Sigmoid colon (tissue), 7 donors: ENCODE measurements at places on chromosomes 13 and 19. TPM values are rescaled to one million over a fixed set of nuclear protein-coding genes. Genes with fewer than 3 reads are reported as not detected.

The ZNF763 gene
- total RNA-seq: 3.9 TPM

- no peaks in the 10 kb centered on the region for H3K36me3 ChIP-seq
- peaks cover 37% of the 10 kb centered on the region for H3K4me1 ChIP-seq
- H3K27ac ChIP-seq: peak within 1 kb of the TSS; percentile 92
- DNase-seq: peak; percentile 90
- peak within 1 kb of the TSS; percentile 80 for H3K4me3 ChIP-seq
- H3K27me3 ChIP-seq: no peaks in the 10 kb centered on the region
These were observed at the start of gene ENOX1 for GRCh38 chr13:43786766-43787517. Gene ENOX1 (minus strand): TSS chr13:43786972.

The CAPS gene
- 11.1 TPM for total RNA-seq

DNA sequence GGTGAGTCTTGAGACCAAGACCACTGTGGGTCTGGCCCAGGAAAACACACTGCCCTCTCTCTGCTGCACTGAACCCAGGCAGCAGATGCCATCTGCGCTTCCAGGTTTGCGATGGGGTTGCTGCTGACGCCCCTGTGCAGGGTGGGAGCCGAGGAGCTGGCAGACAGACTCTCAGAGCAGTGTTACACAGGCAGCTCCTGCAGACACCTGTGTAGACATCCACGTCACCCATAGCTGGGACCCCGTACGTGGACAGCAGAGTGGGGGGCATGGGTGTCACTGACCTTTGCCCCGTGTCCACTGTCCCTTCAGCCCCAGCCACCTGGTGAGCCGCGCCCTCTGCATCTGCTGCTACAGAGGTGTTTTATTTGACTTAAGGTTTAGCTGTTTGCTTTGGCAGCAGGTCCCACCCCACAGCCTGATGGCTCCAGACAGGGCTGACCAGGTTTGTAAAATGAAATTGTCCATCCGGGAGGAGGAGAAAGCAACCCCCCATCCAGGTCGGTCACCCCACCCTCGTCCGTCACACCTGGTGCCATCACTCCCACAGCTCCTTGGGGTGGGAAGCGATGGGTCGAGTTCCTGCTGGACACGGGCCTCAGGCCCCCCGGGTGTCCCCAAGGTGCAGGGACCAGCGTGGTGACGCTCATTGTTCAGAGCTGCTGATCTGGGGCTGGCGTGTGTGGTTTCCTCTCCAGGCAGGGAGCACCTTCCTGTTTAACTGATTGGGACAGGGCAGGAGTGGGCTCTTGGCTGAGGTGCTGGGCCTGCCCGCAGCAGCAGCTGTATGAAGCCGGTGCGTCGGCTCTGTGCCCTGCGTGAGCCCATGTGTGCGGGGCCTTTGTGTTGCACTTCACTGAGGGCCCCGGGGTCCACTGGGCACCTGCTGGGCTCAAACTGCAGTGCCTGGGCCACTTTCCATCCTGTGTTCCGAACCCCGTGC is 28.4 kb downstream of the MCF2L start:
- H3K36me3 ChIP-seq: no peaks in the 10 kb centered on the region
- peaks cover 9% of the 10 kb centered on the region for H3K4me1 ChIP-seq
- no peak for DNase-seq
- H3K4me3 ChIP-seq: no peak overlapping the region
- no peak overlapping the region for H3K27ac ChIP-seq

- H3K27me3 ChIP-seq: no peaks in the 10 kb centered on the region
- DNase-seq: no peak
- no peaks in the 10 kb centered on the region for H3K36me3 ChIP-seq
These were observed 47.5 kb downstream of the DCT start for GRCh38 chr13:94431987-94432386.

GRCh38 chr19:44142059-44142433 is 692 bp downstream of the ZNF234 start:
- peak overlapping the region; percentile 86 for H3K27ac ChIP-seq
- H3K36me3 ChIP-seq: peaks cover 17% of the 10 kb centered on the region
- peak overlapping the region; percentile 90 for H3K4me3 ChIP-seq
- no peak for DNase-seq
- no peaks in the 10 kb centered on the region for H3K27me3 ChIP-seq

The FCER2 gene
- 2.5 TPM for total RNA-seq

The C19orf81 gene
- total RNA-seq: not detected

DNA sequence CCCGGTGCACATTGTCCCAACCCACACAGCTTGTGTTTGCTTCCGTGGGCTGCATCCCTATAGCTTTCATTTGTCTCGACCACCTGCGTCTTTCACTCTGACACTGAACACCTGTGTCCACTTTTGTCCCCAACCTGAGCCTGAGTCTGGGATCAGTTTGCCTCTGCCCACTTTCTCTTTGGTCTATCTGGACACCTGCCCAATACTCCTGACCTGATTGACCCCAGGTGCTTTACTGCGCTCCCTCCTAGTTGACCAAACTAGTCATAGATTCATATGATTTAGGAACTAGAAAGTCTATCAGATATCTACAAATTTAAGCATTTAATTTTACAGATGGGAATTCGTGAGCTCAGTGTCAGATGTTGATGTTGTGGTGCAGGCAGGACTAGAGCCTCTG is 209.9 kb downstream of the DCT start:
- no peak overlapping the region for H3K4me3 ChIP-seq
- no peak overlapping the region for H3K27ac ChIP-seq
- no peaks in the 10 kb centered on the region for H3K27me3 ChIP-seq
- no peak for DNase-seq
- no peaks in the 10 kb centered on the region for H3K36me3 ChIP-seq
- no peaks in the 10 kb centered on the region for H3K4me1 ChIP-seq

The PNMA8A gene
- 8.4 TPM for total RNA-seq

The KIR2DL3 gene
- not detected for total RNA-seq

The TBXA2R gene
- 0.82 TPM for total RNA-seq

- H3K4me1 ChIP-seq: no peaks in the 10 kb centered on the region
- peaks cover 23% of the 10 kb centered on the region for H3K36me3 ChIP-seq
- H3K4me3 ChIP-seq: no peak overlapping the region
- DNase-seq: no peak
- H3K27me3 ChIP-seq: no peaks in the 10 kb centered on the region
These were observed 19.3 kb downstream of the ZNF583 start for GRCh38 chr19:56423276-56423984.

- peak; percentile 66 for DNase-seq
- H3K27ac ChIP-seq: no peak overlapping the region
- H3K4me1 ChIP-seq: peaks cover 51% of the 10 kb centered on the region
- no peaks in the 10 kb centered on the region for H3K36me3 ChIP-seq
- peaks cover 100% of the 10 kb centered on the region for H3K27me3 ChIP-seq
These were observed 2.7 kb downstream of the VSTM2B start for GRCh38 chr19:29528350-29528945.

The TEX101 gene
- not detected for total RNA-seq

The GGACT gene
- total RNA-seq: 2.2 TPM

DNA sequence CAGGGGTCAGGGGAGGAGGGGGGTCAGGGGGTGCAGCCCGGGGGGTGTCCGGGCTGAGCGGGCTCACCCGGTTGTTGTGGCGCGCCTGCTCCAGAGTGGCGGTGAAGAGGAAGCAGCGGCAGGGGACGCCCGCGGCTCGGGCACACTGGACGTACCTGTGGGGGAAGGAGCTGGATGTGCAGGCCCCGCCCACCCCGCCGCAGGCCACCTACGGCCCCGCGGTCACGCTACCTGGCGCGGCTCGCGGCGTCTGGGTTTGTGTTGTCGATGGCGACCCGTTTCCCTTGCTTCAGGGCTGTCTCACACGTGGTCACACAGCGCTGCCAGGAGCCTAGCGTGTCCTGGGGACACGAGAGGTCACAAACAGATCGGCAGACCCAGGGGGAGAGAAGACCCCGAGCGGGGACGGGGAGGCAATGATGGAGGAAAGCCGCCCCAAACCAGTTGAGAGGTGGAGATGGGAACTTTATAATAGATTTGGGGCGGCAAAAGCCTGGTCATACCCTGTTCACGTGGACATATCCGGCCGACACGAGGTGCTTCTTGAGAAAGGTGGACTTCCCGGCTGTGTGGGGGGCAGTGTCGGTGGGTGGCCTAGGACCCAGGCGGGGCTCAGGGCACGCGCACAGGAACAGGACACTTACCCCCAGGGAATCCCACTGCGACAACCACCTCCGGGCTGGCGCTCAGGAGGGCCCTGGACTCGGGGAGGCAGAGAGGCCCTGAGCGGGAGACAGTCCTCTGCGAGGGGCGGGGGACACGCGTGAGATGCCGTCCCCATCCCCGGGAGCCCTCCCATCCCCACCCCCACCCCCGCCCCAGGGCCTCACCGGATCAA is 5.6 kb downstream of the PNKP start:
- no peaks in the 10 kb centered on the region for H3K27me3 ChIP-seq
- DNase-seq: peak; percentile 67
- peak overlapping the region; percentile 72 for H3K27ac ChIP-seq
- peaks cover 29% of the 10 kb centered on the region for H3K4me1 ChIP-seq

DNA sequence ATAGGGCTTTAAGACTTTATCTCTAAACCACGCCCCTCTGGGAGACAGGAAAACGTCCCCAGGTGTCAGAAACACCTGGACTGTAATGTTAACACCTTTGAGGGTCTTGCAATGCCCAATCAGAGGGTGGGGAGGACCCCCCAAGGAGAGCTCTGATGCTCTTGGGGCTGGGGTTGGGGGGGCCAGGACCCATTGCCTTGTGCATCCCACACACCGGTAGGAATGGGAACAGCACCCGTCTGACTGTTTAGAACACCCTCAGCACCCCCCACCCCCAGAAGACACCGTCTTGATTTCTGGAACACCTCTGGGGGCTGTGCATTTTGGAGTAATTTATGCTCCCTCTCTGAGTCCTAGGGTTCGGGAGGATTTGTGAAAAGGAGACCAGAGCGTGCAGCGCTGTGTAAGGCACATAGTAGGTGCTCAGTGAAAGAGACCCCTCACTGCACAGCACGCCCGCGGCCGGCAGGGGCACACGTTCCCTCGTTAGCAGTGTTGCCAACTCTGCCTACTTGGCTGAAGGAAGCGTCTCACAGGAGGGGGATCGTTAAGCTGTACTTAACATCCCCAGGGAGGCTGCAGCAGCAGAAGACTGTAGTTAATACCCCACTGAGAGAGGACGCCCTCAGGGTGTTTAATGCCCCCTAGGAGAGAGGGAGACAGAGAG is 2.8 kb upstream of the ERFL start:
- H3K4me1 ChIP-seq: no peaks in the 10 kb centered on the region
- no peaks in the 10 kb centered on the region for H3K36me3 ChIP-seq
- H3K27me3 ChIP-seq: peaks cover 100% of the 10 kb centered on the region
- no peak overlapping the region for H3K27ac ChIP-seq

DNA sequence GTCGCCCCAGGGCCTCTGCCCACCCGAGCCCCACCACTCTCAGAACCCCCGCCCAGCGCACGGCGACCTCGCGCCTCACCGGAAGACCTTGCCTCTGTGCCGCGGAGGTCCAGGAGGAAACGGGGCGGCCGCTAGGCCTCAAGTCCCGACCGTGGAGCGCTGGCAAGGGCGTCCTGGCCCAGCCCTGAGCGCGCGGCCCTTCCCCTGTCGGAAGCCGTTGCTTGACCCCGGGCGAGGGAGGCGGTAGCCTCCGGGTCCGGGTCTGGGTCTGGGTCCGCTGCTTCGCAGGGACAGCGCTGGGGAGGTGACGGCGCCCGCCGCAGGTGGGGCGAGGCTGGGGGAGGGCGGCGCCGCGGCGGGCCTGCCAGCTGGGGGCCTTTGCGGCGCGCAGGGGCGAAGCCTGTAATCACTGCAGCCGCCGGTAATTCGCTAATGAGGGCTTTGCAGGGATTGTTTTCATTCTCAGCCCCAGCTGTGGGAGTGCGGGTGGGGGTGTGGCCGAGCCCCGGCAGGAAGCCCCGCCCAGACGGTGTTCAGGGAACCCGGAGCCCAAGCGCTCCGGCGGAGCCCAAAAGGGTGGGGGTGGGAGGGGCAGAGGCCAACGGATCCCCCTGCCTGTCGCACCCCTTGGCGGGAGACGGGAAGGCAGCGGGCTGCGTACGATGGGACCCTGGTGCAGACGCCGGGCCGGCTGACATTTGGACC is 8.6 kb downstream of the C19orf25 start:
- peak overlapping the region; percentile 29 for H3K4me3 ChIP-seq
- no peak overlapping the region for H3K27ac ChIP-seq
- no peaks in the 10 kb centered on the region for H3K36me3 ChIP-seq
- no peak for DNase-seq

DNA sequence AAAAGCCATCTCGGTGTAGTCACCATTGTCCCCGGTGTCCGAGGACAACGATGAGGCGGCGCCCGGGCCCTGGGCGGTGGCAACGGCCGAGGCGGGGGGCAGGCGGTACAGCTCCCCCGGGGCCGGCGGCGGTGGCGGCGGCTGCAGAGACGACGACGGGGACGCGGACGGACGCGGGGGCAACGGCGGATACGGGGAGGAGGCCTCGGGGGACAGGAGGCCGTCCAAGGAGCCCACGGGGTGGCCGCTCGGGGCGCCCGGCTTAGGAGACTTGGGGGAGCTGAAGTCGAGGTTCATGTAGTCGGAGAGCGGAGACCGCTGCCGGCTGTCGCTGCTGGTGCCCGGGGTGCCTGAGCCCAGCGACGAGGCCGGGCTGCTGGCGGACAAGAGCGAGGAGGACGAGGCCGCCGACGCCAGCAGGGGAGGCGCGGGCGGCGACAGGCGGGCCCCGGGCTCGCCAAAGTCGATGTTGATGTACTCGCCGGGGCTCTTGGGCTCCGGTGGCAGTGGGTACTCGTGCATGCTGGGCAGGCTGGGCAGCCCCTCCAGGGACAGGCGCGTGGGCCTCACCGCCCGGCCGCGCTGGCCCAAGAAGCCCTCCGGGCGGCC is 3.5 kb downstream of the IRS2 start:
- H3K36me3 ChIP-seq: peaks cover 30% of the 10 kb centered on the region
- no peak for DNase-seq
- H3K27me3 ChIP-seq: no peaks in the 10 kb centered on the region

DNA sequence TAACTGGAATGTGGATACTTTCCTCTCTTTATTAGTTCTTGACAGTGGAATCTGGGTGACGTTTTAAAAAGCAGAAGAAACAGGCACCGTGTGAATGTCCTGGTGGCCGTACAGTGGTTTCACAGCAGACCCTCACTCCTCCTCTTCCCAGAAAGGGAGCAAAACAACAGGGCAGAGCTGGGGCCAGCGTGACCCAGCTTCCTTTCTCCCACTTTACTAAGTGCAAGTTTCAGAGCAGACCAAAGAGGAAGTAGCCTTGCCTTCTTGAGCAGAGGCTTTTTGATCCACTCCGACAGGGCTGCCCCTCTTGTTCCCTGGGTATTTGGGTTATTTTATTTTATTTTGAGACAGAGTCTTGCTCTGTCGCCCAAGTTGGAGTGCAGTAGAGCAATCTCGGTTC is 19.6 kb upstream of the C19orf33 start:
- no peak overlapping the region for H3K27ac ChIP-seq
- H3K4me1 ChIP-seq: peaks cover 19% of the 10 kb centered on the region
- H3K36me3 ChIP-seq: no peaks in the 10 kb centered on the region
- no peak for DNase-seq

- H3K27me3 ChIP-seq: no peaks in the 10 kb centered on the region
- DNase-seq: peak; percentile 97
- H3K27ac ChIP-seq: peak within 1 kb of the TSS; percentile 57
- no peaks in the 10 kb centered on the region for H3K36me3 ChIP-seq
These were observed at the start of gene ZNF530 for GRCh38 chr19:57599761-57600383. Gene ZNF530 (plus strand): TSS chr19:57599885. CDS start chr19:57604346, 4,461 bp downstream.
